ENCODE measurements at places on chromosomes 5 and 9.

DNA sequence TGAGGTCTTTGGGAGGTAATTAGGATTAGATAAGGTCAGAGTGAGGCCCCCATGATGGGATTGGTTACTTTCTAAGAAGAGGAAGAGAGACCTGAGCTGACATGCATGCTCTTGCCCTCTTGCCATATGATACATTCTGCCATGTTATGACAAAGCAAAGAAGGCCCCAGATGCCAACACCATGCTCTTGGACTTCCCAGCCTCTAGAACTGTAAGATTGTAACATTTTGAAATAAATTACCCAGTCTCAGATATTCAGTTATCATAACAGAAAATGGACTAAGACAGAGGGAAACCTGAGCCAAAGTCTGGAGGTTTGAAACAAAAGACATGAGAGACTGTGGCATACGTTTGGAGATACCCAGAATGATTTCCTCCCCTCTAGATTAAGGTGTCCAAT lies 318.6 kb downstream of the ARHGEF28 start:
- DNase-seq: no peak

GRCh38 chr5:155978850-155979249 lies 348.1 kb upstream of the SGCD start:
- no peak for DNase-seq

- no peak for DNase-seq
Measured at GRCh38 chr5:146607659-146608332, 91.8 kb upstream of the GPR151 start.

DNA sequence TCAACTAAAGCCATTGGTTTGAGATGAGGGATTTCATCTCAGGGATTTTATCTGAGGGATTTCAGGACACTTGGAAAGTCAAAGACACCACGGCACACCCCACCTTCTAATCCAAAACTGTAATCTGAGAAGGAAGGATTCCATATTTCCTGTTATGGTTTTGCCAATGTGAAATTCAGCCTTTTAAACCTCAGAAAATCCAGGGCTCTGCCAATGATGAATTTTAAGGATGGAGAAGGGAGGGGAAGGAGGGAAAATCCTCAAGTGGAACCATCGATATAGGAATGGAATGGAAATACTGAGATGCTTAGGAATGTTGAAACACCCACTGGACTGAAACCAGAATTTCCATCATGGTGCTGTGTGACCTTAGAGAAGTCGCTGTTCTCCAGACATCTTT lies 5.3 kb downstream of the C1QTNF3 start:
- no peak for DNase-seq

GRCh38 chr9:37639109-37639762 lies 11.5 kb upstream of the FRMPD1 start:
- DNase-seq: no peak

GRCh38 chr9:125932012-125932411 lies 184.8 kb downstream of the PBX3 start:
- DNase-seq: no peak

DNA sequence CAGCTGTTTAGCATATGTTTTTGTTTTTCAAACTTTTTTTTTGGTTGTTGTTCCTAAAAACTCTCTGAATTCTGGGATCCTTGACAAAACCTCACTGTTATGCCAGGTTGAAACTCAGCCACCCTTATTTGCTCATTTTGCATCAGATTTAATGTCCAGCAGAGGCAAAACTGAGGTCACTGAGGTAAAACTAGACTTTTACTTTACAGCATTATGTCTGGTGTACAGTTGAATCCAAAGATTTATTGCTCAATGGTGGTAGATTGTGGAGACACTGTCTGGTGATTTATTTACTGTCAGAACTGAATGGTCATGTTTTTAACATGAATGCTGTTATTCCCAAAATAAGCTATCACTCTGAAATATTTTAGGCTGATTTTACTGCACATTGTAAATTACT lies 87.9 kb downstream of the FBXL7 start:
- DNase-seq: no peak

- no peak for DNase-seq
Measured at GRCh38 chr5:176133877-176134276, 104.3 kb upstream of the SIMC1 start.

- no peak for DNase-seq
Measured at GRCh38 chr9:630817-631216, 210.7 kb upstream of the DMRT1 start.

- DNase-seq: no peak
Measured at GRCh38 chr5:179284751-179285631, 60.3 kb downstream of the ADAMTS2 start.

- no peak for DNase-seq
Measured at GRCh38 chr5:134583766-134584165, 48.9 kb downstream of the SAR1B start.

GRCh38 chr5:115542086-115542485 lies 2.5 kb downstream of the FEM1C start:
- no peak for DNase-seq

- DNase-seq: no peak
Measured at GRCh38 chr5:179234563-179235135, 110.6 kb downstream of the ADAMTS2 start.

DNA sequence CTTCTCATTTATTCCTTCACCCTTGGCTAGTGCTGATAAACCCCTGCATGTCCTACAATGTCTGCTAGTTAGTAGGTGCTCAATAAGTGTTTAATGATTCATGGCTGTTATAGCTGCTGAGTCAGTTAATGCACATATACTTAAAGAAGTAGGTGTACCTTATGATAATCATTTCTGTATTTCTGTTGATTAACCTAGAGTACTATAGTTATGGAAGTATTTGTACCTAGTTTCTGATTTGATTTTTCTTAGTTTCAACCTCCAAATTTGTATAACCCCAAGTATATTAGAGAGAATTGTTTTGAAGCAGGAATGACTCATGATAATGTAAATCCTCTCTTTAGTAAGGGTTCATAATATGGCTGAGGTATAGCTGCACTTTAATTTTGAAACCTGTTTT lies 8.9 kb downstream of the SMAD5 start:
- DNase-seq: no peak

DNA sequence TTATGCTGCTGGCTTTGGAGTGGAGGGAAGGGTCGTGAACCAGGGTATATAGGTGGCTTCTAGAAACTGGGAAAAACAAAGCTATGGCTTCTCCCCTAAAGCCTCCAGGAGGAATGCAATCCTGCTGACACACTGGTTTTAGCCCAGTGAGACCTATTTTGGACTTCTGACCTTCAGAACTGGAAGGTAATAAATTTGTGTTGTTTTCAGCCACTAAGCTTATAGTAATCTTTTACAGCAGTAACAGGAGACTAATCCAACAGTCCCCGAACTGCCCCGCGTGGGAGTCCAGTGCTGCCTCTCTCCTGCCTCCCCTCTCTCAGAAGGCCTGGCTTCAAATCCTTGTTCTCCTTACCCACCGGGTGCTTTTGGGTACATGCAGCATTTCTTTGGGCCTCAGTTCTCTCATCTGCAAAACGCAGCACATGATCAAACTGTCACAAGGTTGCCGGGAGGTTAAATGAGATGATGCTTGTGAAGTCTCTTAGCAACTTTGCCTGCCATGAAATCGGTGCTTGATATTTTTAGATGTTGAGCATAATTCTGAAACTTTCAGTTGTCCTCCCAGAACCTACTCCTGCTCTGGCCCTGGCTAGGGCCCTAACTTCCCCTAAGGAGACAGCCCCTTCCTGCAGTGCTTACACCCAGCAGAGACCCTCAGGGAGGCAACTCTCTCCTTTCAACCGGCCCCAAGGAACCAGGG lies 127.3 kb upstream of the BOD1 start:
- no peak for DNase-seq

GRCh38 chr5:109950634-109951033 lies 260.9 kb downstream of the MAN2A1 start:
- no peak for DNase-seq

DNA sequence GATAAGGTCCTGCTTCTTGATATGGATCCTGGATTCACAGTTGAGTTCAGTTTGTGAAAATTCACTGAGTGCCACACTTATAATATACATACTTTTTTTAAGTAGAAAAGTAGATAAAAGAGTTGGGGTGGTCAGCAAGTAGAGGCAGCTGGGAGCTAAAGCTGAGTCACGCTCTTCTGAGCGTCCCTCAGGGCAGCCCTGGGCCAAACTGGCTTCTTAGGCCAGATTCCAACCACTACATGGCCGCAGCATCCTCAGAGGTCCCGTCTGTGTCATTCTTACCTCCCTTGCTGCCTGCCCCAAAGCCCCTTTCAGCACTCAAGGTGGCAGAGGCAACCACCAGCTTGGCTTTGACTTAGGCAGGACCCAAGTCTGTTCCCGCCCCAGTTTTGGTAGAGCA lies 123.3 kb upstream of the TBC1D2 start:
- DNase-seq: no peak

DNA sequence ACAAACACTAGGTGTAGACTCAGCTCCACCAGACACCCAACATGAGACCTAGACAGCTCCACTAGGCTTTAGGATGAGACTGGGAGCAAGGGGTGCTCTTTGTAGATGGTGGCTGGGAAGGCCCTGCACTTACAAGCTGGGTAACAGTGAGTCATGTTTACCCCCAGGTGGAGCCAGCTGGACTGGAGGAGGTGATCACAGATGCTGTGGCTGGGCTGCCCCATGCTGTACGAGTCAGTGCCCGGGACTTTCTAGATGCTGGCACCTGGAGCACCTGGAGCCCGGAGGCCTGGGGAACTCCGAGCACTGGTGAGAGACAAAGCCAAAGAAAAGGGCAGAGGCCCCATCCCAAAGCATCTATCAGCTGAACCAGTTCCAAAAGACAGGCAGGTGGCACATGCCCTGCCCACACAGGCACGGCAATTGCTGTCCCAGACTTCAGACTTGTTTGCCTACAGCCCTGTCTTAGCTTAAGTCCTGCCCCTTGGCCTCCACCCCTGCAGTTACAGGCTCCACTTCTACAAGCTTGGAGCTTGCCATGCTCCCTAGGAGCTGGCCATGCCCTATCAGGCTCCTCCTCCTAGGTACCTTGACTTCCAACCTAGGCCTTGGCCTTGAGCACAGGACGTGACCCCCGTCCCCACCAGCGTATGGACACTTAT lies 2.7 kb downstream of the CCL27 start:
- no peak for DNase-seq

Measured in activated T-cell treated with anti-CD3 and anti-CD28 coated beads for 24 hours (primary cell).